Heart left ventricle (tissue), 16 donors: ENCODE measurements at places on chromosomes 16 and 17.

- no peak for DNase-seq
Observed at GRCh38 chr16:8547762-8548161, 42.5 kb downstream of the TMEM114 start.

DNA sequence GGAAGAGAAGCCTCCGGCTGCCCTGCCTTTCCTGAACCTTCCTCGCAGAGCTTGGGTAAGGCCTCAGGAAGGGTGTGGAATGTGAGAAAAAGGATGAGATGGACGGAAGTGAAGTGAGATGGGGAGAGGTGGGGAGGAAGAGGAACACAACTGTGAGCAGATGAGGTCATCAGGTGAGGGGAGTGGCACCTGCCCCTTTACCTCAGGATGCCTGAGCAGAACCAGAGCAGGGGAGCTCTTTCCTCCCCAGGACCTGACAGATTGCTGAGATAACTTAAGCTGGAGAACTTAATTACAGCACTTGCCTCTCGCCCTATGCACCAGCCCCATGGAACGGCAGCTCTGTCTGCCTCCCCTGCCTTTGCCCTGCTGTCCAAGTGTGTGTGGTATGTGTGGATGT, 29.8 kb downstream of the TMEM132E start:
- no peak for DNase-seq

DNA sequence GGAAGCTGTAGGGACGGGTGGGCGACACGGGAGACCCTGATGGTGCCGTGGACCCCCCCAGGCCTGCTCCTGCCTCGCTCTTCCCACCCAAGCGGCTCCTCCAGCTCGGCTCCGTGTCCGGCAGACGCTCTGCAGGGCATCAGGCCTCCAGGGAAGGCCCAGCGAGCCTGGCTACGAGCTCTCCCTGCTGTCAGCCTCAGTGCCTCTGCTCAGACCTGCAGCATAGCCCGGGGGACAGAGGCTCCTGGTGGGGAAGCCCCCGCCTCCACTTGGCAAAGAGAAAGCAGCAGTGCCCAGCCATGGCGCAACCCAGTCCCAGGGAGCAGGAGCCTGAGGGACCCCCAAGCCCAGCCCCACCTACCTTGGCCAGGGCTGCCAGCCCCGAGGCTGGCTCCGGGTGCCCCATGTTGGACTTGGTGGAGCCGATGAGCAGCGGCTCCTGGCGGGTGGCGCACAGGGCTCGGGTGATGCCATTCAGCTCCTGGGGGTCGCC, 5.9 kb downstream of the FASN start:
- no peak for DNase-seq

DNA sequence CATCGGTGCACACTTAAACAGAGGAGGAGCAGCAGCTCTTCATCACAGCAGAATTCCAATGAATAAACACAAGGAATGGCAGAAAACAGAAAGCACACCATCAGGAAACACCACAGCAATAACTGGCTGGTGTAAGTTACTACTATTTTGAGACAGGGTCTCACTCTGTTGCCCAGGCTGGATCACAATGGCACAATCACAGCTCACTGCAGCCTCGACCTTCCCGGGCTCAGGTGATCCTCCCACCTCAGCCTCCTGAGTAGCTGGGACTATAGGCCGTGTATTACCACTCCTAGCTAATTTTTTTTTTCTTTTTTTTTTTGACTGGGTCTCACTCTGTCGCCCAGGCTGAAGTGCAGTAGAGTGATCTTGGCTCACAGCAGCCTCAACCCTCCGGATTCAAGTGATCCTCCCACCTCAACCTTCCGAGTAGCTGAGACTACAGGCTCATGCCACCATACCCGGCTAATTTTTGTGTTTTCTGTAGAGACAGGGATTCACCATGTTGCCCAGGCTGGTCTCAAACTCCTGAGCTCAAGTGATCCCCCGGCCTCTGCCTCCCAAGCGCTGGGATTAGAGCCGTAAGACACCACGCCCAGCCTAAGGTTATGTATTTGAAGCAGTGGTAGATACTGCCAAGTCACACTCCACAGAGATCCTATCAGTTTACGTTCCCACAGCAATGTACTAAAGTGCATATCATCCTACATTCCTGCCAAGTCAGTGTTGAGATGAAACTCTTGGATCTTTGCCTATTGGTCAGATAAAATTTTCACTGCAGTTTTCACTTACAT, 20.7 kb downstream of the TRAP1 start:
- peak; percentile 11 for DNase-seq

- DNase-seq, result no peak
Observed at GRCh38 chr17:50946891-50947781, 81.0 kb upstream of the TOB1 start.

- no peak for DNase-seq
Observed at GRCh38 chr16:57663917-57664661, 4.0 kb upstream of the ADGRG3 start.

DNA sequence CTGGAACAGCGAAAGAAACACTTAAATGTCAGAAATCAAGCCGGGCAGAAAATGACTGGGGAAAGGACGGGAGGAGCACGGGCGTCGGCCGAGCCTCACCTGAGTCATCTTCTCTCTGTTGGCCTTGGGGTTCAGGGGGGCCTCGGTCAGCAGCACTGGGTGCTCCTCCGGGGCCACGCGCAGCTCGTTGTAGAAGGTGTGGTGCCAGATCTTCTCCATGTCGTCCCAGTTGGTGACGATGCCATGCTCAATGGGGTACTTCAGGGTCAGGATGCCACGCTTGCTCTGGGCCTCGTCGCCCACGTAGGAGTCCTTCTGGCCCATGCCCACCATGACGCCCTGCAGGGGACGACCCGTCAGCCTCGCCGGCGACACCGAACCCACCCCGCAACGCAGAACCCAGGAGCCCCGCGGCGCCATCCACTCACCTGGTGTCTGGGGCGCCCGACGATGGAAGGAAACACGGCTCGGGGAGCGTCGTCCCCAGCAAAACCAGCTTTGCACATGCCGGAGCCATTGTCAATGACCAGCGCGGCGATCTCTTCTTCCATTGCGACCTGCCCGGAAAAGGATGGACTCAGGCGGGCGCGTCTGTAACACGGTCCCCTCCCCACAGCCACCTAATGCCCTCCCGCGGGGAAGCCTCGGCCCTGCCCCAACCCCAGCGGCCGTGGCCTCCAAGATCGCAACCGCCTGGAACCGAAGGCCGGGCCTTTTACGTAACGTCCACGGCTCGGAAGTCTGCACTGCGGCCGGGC, 616 bp downstream of the ACTG1 start:
- DNase-seq, result no peak

DNA sequence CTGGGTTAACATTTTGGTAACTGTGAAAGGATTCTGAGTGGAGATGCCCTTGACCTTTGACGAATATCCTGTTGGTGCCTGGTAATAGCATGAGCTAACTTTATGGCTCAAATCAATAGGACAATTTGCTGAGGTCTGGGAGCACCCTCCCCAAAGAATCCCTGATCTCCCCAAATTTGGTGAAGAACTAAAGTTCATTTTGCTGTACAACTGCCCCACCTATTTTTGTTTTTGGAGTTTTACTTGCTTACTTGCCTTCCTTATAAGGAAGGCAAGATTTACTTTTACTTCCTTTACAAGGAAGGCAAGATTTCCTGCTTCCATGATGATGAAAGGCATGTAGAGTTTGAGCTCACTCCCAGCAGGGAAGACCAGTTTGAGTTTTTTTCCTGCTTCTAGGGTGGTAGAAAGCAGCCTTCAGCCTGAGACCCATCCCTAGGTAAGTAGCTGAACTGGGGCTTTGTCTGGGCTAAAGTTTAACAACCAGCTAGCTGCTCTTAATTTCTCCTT, 2.8 kb downstream of the KRTAP4-9 start:
- DNase-seq, result no peak

DNA sequence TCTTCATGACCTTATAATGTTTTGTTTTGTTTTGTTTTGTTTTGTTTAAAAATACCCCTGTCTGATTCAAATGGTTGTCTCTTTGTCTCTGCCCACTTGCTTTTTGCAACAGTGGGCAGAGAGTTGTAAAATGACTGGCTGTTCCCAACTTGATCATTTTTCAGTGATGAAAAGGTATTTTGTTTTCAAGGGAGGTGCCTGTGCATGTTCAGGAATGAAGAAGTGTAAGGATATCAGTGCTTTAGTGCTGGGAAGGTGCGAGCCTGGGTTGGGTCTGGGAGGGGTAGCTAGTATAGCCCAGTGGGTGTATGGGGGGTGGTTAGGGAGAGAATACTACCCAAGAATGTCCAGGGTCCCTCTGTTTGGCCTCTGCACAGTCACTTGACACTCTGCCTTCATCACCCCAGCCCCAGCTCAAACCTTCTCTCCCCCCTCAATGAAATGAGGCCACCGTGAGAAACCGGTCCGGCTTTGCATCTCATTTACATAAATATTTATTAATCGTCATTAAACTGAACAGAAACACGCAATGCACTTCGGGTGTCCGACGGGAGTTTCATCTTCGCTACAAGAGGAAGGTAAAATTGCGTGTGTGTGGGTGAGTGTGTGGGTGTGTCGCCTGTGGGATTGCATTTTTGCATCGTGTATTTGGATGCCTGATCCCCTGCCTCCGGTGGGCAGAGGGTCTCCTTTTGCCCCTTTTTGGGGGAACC, 4.3 kb downstream of the NEUROD2 start:
- DNase-seq, result no peak

- peak; percentile 66 for DNase-seq
Observed at GRCh38 chr16:83954577-83955016, 1.6 kb downstream of the OSGIN1 start.

- no peak for DNase-seq
Observed at GRCh38 chr16:76162046-76162445, 115.2 kb upstream of the CNTNAP4 start.

DNA sequence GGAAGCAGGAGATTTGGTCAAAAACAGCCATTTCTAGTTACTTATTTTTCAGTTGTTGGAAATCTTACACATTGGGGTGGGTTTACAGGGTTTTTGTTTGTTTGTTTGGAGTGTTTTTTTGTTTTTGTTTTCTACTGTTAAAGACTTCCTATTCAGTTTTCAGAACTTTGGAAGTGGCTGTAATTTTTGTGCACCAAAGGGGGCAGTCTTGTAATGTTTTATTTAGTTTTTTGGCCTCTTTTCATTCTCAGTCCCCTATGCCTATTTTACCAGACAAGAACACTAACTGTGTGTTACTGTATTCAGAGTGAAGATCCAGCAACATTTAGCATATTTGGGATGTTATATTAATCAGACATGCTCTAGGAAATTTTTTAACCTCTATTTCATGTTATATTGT, 20.6 kb downstream of the TPPP3 start:
- DNase-seq, result no peak

DNA sequence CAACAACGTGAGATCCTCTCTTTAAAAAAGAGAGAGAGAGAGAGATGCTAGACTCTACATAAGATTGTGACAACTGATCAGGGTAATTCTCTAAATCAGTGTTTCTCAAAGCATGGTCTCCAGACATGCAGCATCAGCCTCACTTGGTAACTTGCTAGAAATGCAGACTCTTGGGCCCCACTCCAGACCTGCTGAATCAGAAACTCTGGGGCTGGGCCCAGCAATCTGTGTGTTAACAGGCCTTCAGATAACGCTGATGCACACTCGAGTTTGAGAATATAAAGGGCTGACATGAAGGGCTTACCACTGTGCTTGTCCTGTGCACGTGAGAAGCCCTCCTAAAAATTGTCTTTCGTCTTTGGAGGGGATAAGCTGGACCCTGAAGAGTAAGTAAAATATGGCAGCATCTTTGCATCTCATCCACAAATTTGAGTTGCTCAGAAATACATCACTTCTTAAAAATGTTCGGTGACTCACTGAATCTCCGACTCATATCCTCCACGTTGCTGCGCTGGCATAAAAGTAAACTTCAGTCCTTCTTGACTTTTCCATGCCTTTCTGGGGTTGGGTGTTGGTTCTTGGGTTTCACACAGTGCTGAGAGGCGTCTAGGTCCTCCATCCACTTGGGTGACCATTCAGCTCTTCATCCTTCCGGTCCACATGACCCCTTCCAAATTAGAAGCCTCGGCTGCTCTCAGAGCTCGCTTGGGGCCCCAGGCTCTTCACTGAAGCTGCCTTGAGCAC, 26.1 kb upstream of the KDM8 start:
- no peak for DNase-seq

GRCh38 chr16:74699666-74700065, 996 bp downstream of the MLKL start:
- no peak for DNase-seq

GRCh38 chr17:45225051-45225700, 3.5 kb downstream of the FMNL1 start:
- DNase-seq, result no peak

GRCh38 chr16:57526498-57526897, 9.9 kb downstream of the CCDC102A start:
- no peak for DNase-seq

- DNase-seq, result no peak
Observed at GRCh38 chr17:30248786-30249185, 13.3 kb upstream of the SLC6A4 start.

DNA sequence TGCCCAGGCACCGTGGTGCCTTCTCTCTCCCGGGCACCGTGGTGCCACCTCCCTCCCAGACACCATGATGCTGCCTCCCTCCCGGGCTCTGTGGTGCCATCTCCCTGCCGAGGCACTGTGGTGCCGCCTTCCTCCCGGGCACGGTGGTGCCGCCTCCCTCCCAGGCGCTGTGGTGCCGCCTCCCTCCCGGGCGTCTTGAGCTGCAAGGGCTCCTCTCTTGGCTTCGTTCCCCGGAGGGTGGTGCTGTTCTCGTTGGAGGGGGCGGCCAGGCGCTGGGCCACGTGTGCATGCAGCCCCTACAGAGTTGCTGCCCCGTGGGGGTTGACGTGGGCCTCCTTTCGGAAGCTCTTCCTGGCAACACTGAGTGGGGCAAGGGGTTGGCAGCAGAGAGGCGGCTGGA, 8.2 kb downstream of the CENPX start:
- no peak for DNase-seq

DNA sequence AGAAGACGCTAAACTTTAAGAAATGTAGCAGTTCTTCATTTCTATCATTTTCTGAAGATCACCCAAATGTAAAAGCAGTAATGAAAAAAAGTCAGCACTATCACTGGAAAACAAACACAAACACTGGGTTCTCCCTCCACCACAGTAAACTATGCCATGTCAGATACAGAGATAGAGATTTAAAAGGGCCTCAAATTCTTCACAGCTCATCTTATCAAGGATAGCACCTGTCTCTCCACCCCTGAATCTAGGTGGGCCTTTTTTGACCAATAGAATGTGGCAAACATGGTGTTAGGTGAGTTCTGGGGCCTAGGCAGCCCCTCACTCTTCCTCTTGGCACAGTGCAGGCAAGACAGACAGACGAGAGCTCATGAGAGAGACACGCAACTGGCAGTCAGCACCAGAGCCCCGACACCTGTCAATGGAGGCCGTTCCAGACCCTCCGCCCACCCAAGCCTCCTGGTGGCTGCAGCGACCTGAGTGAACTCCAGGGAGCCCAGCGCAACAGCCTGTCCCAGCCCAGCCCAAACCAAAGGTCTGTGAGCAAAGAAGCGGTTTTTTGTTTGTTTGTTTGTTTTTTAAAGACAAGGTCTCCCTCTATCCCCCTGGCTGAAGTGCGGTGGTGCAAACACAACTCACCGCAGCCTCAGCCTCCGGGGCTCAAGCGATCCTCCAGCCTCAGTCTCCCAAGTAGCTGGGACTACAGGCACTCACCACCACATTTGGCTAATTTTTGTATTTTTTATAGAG, 79.8 kb downstream of the TBC1D16 start:
- no peak for DNase-seq

- no peak for DNase-seq
Observed at GRCh38 chr17:56947741-56948140, 13.1 kb downstream of the COIL start.

- no peak for DNase-seq
Observed at GRCh38 chr16:79276501-79276900, 324.0 kb downstream of the MAF start.
